ENCODE measurements at places on chromosomes 6 and 20.

DNA sequence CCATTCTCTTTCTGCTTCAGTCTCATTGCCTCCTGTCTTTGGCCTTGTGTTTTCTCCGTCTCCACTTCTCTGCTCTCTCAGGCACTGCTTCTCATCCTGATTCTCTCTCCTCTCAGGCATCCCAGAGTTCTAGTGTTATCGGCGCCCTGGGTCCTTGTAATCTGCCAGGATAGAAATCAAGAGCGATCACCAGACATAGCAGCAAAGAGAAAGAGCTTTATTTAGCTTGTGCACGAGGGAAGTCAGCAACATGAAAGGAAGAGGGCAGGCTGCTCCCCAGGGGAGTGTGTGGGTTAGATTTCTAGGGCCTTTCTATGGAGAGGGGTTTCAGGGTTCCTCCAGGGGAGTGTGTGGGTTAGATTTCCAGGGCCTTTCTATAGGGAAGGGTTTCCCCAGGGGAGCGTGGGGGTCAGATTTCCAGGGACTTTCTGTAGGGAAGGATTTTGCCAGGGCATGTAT, 32.5 kb downstream of the SUN5 start:
- no peak for DNase-seq

GRCh38 chr6:150417899-150418826, 49.4 kb downstream of the IYD start:
- peak; percentile 20 for DNase-seq

DNA sequence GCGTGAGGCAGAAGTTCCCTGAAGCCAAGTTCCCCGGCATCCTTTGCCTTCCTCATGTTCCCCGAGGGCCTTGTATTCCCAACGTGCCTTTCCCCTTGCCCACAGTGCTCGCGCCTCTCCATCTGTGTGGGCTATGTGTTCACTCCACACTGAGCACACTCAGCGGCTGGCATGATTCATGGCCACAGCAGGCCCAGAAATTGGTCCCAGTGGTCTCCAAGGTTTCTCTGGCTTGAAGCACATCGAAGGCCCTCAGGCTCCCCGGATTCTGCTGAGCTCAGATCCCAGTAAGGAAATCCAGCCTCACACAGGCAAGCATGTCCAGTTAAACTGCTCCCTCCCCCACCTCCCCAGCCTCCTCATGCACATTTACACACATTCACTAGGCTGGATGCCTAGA, 123.6 kb downstream of the ISM1 start:
- no peak for DNase-seq

DNA sequence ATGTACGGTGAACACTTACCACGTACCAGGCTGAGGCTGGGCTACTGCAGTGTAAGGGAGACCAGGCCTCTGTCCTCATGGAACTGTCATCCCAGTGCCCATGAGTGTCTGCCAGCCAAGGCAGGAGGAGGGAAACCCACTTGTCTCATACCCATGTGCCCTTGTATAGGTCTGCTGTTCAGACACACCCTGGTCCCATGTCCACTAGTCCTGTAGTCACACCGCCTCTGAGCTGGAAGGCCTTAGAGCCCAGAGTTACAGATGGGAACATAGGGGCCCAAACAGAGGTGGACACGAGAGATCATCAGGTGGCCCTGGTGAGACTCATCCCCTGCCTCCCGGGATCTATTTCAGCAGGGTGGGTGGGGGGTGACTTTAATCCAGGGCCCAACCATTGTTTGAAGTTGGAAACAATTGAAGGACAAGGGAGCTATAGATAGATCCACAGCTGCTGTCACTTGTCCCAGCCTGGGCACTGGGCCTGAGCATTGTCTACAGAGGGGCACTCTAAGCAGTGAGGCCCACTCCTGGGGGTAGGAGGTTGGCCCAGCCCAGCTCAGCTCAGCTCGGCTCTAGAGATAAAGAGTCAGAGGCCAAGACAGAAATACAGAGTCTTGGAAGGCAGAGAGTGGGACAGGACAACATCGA, 14.6 kb downstream of the MYH7B start:
- DNase-seq: no peak

Data from iPS DF 19.7 (cell line).